ENCODE measurements at places on chromosomes 1 and 21.

GRCh38 chr1:80582980-80583379 lies 1217.8 kb upstream of the ADGRL2 start:
- no peak for DNase-seq

- DNase-seq, result peak; percentile 58
Observed at GRCh38 chr21:32726839-32727686, 750 bp downstream of the SYNJ1 start.

GRCh38 chr1:204266504-204267034 lies 52.8 kb upstream of the GOLT1A start:
- no peak for DNase-seq

GRCh38 chr1:235775246-235775860 lies 91.4 kb downstream of the LYST start:
- DNase-seq, result no peak

DNA sequence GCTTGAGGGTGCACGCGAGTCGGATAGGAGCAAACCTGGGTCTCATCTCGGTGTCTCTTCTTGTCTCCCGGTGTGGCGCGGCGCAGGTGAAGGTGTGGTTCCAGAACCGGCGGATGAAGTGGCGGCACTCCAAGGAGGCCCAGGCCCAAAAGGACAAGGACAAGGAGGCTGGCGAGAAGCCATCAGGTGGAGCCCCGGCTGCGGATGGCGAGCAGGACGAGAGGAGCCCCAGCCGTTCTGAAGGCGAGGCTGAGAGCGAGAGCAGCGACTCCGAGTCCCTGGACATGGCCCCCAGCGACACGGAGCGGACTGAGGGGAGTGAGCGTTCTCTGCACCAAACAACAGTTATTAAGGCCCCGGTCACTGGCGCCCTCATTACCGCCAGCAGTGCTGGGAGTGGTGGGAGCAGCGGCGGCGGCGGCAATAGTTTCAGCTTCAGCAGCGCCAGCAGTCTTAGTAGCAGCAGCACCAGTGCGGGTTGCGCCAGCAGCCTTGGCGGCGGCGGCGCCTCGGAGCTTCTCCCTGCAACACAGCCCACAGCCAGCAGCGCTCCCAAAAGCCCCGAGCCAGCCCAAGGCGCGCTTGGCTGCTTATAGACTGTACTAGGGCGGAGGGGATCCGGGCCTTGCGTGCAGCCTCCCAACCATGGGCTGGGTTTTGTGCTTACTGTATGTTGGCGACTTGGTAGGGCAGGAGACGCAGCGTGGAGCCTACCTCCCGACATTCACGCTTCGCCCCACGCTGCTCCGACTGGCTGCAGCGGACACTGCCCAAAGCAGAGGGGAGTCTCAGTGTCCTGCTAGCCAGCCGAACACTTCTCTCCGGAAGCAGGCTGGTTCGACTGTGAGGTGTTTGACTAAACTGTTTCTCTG lies 5.1 kb downstream of the HLX start:
- peak; percentile 63 for DNase-seq

- no peak for DNase-seq
Observed at GRCh38 chr1:24369801-24370200, 43.8 kb downstream of the STPG1 start.

GRCh38 chr1:113714606-113715269 lies 44.5 kb downstream of the PHTF1 start:
- peak; percentile 3 for DNase-seq

GRCh38 chr21:26351661-26352060 lies 181.1 kb upstream of the APP start:
- no peak for DNase-seq

- DNase-seq, result peak; percentile 21
Observed at GRCh38 chr1:63557365-63557987, 34.2 kb downstream of the EFCAB7 start.

- peak; percentile 48 for DNase-seq
Observed at GRCh38 chr1:203448521-203449061, 27.0 kb upstream of the PRELP start.

- no peak for DNase-seq
Observed at GRCh38 chr21:34820051-34820450, 151.3 kb downstream of the CLIC6 start.

DNA sequence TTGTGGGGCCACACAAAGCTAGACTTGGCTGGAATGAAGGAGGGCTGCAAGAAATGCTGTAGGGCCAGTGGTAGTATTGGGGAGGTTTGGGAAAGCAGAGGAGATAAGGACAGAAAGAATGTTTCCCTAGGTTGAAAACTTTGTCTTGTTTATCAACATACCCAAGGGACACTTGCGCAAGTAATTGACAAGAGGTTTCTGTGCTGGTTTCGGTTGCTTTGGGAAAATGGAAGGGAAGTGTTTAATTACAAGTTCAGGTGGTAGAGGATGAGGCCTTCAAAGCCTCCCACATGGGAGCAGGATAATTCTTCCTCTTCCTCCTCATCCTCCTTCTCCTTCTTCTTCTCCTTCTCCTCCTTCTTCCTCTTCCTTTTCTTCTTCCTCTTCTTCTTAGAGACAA lies 182.1 kb upstream of the LMO4 start:
- no peak for DNase-seq

DNA sequence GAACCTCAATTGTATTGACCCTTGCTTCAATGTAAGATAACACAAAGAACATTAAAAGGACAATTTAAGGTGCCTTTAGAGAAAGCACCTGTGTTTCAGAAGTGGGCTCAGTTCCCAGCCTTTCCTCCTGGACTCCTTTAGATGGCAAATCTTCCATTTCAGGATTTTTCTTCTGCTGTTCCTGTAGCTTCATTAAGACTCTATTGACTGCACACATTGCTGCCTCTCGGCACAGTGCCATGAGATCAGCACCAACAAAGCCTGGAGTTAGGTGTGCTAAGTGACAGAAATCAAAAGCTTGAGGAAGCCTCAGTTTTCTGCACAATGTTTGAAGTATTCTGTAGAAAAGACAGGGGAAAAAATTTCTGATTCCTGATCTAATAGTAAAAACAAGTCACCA lies 40.6 kb downstream of the NVL start:
- no peak for DNase-seq

DNA sequence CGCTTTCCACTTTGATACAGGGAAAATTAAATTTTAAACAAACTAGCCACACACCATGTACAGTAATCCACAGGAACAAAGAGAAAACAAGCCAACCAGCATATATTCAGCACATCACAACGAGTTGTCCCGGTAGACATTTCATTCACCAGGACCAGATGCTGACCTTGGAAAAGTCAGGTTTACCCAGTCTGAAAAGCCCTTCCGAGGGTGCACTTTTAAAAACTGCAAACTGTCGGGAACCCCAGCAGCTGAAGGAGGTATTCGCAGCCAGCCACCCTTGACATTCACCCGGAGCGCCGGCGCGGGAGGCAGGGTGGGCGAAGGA lies 1.2 kb downstream of the MCOLN3 start:
- no peak for DNase-seq

- DNase-seq, result peak; percentile 37
Observed at GRCh38 chr1:160161965-160162705, 10.7 kb downstream of the ATP1A4 start.

DNA sequence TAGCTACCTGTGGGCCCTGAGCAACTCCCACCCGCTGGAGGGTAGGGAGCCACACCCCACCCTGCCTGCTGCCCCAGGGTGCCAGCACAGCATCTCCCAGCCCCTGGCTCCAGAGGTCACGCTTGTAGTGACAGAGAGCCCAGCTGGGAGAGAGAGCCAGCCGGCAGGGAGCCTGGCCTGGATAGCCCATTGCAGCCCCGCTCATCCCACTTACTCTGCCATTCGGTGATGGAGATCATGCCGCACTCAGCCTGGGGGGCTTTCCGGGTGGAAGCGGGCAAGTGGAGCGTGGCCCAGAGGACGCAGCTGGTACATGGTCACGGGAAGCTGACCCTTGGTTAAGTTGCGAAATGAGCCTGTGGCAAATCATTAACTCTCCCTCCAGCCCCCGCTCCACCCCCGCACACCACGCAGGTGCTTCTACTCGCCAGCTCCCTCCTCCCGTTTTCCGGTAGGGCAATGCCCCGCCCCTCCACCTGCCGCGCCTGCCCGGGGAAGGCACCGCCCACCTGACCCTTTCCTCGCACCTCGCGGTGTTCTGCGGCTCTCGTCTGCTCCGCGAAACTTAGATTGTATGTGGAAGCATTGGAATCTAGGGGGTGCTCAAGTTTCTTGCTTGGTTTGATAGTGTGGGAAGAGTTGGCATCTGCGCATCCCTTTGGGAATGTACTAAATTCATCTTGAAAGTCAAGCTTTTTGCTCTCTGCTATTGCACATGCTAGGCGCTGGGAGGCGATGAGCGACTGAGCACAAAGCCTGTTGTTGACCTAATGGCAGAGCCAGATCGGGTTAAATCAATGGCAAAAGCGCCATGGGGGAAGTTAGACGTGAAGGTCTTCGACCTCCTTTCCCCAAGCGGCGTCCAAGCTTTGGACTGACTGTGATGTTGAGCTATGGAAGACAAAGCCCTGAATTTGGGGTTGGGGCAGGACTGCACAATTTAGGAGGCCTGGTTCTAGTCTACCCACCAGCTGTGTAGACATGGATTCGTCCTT lies at the start of gene GOLT1A:
Gene GOLT1A, minus strand, starts transcription at position 321 of the 995 bp plus-strand sequence. Its CDS starts 82 bp downstream, at position 239.
- DNase-seq, result peak; percentile 80

GRCh38 chr1:198373376-198373775 lies 167.1 kb downstream of the ATP6V1G3 start:
- DNase-seq, result no peak

DNA sequence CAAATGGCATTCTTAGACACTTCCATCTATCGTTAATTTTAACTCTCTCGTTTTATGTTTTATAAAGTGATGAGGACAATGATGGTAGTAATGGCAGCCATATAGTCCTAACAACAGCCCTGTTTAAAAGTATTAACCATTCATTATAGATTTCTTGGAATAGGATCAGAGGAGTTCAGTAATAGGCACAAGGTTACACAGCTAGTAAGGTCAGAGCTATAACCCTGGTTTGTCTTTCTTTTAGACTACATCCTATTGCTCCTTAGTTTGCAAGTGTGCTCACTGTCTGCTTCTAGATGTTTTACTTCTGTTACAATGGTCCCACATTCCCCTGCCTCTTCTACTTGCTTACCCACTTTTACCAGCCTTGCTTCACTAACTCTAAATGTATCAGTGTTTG lies 50.9 kb downstream of the TLCD4 start:
- DNase-seq, result no peak

DNA sequence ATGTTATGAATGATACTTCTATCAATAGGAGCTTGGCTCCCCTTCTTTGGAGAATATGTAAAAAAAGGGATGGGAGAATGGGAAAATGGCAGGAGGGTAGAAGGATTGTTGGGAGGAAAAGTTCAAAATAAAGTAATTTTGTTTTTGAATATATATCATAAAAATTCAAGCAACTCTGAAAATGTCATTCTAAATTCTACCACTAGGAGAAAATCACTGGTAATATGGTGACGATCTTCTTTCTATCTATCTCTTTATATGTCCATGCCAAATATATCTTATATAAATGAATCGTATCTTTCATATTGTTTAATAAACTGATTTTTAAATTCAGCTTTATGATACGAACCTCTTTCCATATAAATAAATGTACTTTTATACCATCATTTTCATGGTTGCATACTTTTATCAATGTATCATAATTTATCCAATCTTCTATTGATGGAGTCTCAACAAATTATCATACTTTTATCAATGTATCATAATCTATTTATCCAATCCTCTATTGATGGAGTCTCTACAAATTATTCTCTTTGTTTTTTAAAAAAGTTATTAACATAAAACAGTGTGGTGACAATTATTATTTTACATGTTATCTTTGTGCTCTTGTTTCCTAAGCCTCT lies 73.7 kb upstream of the MARK1 start:
- DNase-seq, result no peak

DNA sequence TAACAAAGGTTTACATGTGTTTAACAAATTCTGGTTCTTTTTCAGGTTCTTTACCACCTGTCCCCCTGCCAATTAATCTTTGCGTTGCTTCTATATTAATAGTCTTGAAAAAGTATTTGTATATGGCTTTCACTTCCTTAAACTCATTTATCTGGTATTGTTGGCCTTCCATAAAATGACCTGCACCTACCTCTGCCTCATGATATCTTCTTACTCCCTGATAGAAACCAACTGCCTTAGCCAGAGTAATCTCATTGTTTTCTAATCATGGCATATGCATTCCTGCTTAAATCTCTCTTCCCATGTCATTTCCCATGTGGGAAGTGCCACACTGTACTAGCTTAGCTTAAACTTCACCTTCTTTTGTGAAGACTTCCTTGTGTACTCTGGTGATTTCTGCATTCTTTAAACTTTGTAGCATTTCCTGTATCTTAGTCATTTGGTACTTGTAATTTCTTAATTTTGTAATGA lies 8.7 kb downstream of the SMG7 start:
- no peak for DNase-seq

- DNase-seq, result peak; percentile 87
Observed at GRCh38 chr1:210302501-210302900, 26.2 kb upstream of the HHAT start.

GRCh38 chr1:78284354-78284753 lies 206.4 kb upstream of the PTGFR start:
- DNase-seq, result no peak
